Posterior cingulate gyrus (tissue), 11 donors: ENCODE measurements at places on chromosomes 1 and 21.
A peak's percentile ranks its signal among the peaks of the same experiment; 100 is the strongest.

GRCh38 chr1:6243053-6243834 lies 735 bp upstream of the HES3 start:
- no peak for DNase-seq

DNA sequence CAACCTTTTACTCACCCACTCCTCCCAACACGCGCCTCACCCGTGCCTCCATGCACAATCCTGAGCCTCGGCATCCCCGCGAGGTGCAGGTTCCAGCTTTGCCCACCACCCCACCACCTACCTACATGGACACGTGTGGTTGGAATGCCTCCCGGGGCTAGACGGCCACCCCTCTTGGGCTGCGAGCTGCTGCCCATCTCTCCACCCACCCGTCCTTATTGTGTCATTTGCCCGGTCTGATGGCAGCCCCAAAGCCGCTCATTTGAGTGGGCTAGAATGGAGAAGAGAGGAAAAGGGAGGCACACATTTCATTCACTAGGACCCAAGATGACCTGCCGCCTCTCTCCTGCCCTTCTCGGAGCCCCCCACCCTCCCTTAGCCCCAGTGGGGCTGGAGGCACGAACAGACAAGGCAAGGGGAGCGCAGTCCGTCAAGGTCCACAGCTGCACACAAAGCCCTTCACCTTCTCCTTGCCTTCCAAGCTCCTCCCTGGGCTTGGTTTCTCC lies 785 bp downstream of the ZNF697 start:
- no peak for DNase-seq

- DNase-seq, result no peak
These were observed 168.0 kb upstream of the RAB4A start for GRCh38 chr1:229102741-229103391.

- no peak for DNase-seq
These were observed 45.0 kb upstream of the FHAD1 start for GRCh38 chr1:15201849-15202551.

- DNase-seq, result no peak
These were observed 42.7 kb upstream of the ATP1A1 start for GRCh38 chr1:116330342-116330652.

DNA sequence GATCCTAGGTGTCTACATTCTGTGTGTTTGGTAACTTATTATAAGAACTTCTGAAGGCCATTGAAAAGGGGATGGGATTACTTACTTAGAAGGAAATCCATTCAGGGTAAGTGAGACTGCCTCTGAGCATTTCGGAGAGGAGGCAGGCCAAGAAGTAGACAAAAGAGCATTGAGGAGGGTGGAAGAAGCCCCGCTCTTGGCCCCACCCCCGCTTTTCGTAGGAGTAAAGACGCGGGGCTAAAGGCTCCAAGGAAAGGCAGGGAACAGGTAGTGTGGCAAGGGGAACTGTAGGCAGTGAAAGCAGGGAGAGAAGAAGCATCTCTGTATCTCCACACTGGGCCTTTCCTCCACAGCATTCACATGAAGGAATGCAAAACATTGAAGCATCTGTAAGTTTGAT lies 51.8 kb upstream of the GRIK1 start:
- no peak for DNase-seq

- no peak for DNase-seq
These were observed 39.5 kb upstream of the CASZ1 start for GRCh38 chr1:10835822-10836421.

- DNase-seq, result no peak
These were observed 72.1 kb downstream of the DNM3 start for GRCh38 chr1:171913385-171913784.

DNA sequence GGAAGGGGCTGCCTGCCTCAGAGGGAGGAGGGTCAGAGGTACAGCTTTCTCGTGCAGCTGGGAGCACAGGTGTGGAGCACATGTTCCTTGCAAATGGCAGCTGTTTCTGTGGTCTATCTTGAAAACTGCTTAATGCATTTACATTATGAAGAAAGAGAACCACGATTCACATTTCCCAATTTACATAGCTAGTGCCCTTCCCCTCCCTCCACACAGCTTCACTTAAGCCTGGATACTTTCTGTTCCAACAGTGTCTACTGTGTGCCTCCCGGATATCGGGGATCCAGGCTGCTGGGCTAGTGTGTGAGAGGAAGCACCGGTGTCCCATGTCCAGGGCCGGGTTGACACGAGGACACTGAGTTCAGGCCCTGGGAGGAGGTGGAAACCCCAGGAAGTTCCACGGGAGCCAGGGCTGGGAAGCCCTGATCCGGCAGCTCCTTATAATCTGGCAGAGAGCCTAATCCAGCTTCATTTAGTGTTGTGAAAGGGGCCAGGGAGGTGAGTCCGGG lies 31.6 kb downstream of the TMCC2 start:
- no peak for DNase-seq

- no peak for DNase-seq
These were observed 19.8 kb downstream of the CACHD1 start for GRCh38 chr1:64489707-64490106.

- peak; percentile 51 for DNase-seq
These were observed 276.7 kb downstream of the PCP4 start for GRCh38 chr21:40143822-40144525.

DNA sequence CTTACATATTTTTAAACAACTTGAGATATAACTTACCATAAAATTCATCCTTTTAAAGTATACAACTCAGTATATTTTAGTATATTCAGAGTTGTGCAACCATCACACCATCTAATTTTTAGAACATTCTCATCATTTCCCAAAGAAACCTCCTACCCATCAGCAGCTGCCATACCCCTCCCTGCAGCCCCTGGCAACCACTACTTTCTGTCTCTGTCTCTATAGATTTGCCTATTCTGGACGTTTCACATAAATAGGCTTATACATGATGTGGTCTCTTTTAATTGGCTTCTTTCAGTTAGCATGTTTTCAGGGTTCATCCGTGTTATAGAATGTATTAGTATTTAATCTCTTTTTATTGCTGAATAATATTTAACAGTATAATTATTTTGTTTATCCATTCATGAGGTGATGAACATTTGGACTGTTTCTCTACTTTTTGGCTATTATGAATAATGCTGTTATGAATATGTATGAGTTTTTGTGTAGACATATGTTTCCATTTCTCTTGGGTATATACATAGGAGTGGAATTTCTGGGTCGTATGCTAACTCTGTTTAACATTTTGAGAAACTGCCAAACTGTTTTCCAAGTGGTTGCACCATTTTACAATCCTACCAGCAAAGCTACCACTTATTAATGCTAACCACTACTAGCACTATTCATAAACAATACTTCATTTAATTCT lies 29.5 kb downstream of the WDR26 start:
- DNase-seq, result no peak

- no peak for DNase-seq
These were observed 10.2 kb downstream of the TMPRSS2 start for GRCh38 chr21:41497788-41498187.

GRCh38 chr1:207321790-207322645 lies 540 bp downstream of the CD55 start:
- no peak for DNase-seq

DNA sequence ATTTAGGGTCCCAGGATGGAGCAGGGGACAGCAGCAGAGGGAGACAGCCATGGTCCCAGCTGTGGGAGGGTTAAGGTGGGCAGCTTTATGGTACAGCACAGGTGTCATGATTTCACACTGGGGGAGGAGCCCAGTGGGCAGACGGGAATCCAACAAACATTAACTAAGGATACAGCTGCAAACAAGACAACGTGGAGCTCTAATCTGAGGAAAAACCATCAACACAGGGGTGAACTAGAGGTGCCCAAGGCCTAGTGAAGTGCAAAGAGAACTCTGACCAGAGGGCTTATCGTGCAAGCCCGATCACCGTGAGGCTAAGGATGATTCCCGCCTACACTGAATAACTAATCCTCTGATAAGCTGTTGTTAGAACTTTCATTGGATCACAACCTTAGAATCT lies 18.7 kb downstream of the ECE1 start:
- DNase-seq, result no peak

- no peak for DNase-seq
These were observed 48.1 kb upstream of the DAB1 start for GRCh38 chr1:57471995-57472394.

- no peak for DNase-seq
These were observed 29.2 kb downstream of the OLFML3 start for GRCh38 chr1:114008480-114008941.

DNA sequence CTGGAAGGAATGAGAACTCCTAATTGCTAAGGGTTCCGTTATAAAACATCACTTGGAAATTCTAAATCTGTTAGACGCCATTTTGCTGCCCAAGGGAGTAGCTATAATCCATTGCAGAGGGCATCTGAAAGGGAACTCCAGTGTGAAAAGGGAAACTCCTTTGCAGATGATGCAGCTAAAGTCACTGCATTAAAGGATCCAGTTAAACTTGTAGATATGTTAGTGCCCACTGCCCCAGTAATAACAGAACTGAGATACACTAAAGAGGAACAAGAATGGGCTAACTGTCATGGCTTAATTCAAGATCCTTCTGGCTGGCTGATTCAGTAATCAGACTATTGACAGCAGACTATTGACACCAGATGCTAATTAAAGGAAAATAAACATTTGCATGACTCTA lies 81.8 kb upstream of the KIAA0040 start:
- DNase-seq, result no peak
